ENCODE measurements at places on chromosomes 7 and 10.

DNA sequence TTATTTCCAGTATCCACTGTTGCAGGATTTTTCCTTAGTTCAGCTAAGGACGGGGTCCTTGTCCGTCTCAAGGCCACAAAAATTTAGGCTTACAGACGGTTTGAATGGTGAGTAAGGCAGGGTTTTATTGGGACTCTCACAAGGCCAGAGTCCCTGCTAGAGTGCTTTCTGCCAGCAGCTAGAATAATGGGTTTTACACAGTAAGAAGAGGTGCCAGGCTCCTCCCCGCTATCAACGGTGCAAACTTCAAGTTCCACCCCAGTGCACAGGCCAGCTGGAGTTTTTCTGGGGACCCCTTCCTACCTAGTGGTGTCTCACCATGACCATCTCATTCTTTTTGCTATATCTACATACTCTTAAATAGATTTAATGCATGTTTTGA is 198.5 kb upstream of the KCTD7 start:
- DNase-seq, result no peak

- DNase-seq, result no peak
These were observed 10.7 kb upstream of the CAPZA2 start for GRCh38 chr7:116851671-116852070.

- peak; percentile 43 for DNase-seq
These were observed 65.0 kb upstream of the TRIM8 start for GRCh38 chr10:102579328-102579727.

DNA sequence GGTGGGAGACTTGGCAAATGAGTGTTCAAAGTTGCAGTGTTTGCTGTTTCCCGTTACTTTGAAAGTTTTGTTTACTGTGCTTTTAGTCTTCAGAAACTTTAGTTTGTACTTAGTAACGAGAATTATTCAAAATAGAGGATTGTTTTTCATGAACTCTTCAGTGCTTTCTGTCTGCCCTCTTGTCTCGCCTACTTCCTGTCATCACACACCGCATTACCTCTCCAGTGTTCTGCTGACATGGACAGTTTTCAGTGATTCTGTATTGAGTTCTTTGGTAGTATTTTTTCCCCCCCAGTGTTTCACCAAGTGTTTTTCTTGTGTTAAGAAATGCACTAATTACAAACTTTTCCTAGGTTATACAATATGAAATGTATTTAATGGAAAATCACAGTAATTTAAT is 207.0 kb downstream of the MLLT10 start:
- DNase-seq, result no peak

- DNase-seq, result no peak
These were observed 7.9 kb upstream of the EMX2 start for GRCh38 chr10:117534321-117535297.

- DNase-seq, result no peak
These were observed 101.4 kb upstream of the PDLIM1 start for GRCh38 chr10:95392217-95392584.

GRCh38 chr10:11685787-11686218 is 56.4 kb upstream of the ECHDC3 start:
- DNase-seq, result peak; percentile 74

DNA sequence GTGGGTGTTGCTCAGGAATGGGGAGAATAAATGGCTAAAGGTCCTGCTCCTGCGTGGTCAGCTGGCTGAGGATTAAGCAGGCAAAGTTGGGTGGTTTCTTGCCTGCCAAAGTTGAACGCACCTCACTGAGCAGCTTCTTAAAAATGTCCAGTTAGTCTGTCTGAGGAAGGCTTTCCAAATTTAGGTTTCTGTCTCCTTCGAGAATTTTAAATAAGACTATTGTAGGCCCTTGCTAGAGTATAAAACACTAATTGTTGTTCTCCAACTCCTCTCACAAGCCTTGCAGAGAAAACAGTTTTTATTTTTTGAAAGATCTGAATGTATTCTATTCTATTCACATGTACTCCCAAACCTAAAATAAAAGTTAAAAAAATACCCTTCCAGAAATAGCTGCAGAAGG is 122.0 kb upstream of the LAMB4 start:
- DNase-seq, result no peak

DNA sequence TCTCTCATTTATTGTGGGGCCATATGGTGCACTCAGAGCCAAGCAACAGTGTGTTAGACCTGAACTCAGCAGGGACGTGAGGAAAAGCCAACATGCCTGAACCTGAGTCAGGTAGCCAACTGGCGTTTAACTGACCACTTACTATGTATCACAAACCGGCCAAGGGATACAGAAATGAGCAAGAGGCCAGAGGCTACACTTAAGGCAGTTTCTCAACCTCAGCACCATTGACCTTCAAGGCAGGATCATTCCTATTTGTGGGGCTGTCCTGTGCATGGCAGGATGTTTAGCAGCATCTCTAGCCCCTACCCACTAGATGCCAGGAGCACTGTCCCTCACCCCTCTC is 103.5 kb upstream of the NANOS1 start:
- DNase-seq, result no peak

GRCh38 chr7:30469303-30469702 is 9.3 kb downstream of the NOD1 start:
- DNase-seq, result peak; percentile 33

DNA sequence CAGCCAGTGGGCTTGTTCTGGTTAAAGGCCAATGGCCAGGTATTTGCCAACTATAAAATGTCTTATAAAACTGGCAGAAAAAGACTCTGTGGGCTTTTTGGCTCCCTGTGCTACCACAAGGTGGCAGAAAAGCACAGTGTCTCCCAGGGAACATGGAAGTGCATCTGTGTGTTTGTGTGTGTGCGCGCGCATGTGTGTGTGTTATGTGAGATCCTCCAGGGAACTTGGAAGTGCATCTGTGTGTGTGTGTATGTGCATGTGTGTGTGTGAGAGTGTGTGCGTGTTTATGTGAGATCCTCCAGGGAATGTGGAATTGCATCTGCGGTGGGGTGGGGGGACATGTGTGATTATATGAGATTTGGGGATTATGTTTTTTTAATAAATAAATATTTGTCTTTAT is 30.2 kb upstream of the ABI1 start:
- peak; percentile 69 for DNase-seq

DNA sequence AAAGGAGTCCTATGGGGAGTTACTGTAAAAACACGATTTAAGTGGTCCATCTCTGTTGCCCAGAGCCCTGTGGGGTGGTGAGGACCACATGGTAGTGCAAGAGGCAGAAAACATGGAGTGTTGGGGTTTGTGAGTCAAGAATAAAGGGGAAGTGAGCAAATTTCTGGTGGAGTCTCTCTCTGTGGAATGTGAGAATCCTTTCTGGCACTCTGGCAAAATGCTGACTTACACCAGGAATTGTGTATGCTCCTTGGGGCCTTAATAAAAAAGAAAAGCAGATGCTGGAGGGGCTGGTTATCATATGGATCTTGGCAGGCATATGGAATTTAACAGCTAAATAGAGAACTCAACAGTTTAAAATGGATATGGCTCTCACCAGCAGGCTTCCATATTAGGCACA is 486.0 kb downstream of the TNS3 start:
- DNase-seq, result no peak

DNA sequence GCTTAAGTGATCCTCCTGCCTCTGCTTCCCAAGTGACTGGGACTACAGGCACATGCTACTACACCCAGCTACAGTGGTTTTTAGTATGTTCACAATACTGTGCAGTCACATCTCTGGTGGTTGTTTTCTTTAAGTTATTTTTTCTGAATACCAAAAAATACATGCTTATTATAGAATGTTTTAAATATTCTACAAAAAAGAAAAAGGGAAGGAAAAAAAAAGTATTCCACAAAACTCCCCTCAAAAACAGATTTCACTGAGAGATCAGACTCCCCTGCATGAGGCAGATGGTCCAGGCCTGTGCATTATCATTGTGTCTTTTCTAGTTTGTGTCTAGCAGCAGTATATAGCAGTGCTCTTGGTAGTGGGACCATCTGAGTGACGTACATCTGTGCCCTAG is 36.8 kb downstream of the OGDH start:
- DNase-seq, result no peak

DNA sequence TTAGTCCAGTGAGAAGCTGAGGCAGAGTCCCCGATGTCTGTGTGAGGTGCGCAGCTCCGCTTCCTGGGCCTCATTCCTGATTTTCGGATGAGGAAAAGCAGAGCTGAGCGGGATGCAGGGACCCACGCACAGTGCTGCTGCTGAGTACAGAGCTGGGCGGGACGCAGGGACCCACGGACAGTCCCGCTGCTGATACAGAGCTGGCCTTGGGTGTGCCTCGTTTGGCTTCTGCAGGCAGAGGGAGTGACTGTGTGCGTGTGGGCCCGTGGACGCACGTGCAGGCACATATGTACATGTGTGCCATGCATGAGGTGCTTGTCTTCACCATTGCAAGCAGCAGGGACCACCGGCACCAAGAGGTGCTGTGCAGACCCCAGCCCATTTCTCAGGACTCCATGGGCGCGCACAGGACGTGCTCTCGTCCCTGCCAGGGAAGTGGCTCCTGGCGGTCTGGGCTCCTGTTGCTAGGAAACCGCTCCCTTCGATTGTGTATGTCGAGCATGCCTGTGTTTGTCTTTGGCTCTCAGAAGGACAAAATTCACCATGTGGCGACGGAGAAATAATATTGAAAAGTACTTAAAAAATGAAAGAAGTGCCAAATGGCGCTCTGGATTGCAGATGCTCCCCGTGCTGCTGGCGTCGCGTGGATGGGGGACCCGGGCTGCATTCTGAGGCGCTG is 303.8 kb upstream of the MKI67 start:
- no peak for DNase-seq

DNA sequence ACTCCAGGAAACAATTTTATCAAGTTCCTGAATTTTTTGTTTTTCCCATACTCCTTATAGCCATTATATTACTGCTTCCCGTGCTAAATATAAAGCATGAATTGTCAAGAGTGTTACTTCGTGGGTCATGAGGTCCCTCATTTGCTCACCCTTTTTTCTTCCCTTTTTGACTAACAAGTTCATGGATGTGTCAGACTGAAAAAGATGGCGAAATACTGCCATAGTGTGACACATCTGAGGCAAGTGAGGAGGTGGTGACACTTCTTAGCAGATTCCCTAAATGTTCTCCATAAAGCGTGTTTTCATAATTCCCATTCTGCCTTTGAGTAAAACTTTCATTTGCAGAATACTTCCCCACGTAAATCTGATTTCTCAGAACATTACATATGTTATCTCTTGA is 269.6 kb upstream of the FZD1 start:
- DNase-seq, result peak; percentile 94

DNA sequence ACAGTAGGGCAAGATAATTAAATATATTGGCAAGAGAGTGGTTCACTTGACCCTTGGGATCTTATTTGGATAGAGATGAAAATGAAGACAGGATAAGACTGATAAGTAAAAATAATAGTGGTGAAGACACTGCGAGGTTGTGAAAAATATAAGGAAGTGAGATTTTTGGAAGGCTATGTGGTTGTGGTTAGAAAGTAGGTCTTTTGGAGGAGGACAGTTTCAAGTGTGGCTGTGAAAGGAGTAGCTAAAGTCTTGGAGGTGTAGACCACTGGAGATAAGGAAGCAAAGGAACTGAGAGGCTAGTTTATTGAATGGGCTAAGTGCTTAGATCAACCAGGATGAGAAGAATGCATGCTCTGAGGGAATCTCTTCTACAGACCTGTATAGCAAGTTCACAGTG is 11.2 kb downstream of the MIOS start:
- DNase-seq, result peak; percentile 22

DNA sequence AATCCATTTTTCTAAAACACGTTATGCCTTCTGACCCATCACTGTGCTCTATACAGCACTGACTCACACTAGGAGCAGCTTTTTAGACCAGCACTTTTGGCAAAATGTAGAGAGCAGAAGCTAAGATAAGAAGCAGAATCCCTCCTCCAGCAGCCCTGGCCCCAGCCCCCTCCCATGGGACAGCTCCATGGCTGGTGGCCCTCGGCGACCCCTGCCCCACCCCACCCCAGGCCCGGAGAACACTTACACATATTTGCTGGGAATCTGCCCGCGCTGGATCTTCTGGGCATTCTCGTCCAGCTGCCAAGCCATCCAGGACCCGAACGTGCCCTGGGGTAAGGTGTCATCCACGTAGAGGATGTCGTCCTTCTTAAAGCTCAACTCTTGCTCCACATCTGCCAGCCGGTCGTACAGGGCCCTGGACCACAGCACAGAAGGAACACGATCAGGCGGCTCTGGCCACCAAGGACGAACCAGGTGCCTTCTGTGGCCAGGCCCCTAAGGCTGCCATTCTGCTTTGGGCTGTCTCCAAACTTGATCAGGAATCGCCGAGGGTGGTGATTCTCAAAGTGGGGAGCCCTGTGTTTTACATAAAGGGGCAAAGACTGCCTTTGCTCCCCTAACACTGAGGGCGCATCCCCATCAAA is 119.9 kb downstream of the DLG5 start:
- no peak for DNase-seq

GRCh38 chr7:87339373-87339897 is 6.0 kb upstream of the CROT start:
- DNase-seq, result no peak

DNA sequence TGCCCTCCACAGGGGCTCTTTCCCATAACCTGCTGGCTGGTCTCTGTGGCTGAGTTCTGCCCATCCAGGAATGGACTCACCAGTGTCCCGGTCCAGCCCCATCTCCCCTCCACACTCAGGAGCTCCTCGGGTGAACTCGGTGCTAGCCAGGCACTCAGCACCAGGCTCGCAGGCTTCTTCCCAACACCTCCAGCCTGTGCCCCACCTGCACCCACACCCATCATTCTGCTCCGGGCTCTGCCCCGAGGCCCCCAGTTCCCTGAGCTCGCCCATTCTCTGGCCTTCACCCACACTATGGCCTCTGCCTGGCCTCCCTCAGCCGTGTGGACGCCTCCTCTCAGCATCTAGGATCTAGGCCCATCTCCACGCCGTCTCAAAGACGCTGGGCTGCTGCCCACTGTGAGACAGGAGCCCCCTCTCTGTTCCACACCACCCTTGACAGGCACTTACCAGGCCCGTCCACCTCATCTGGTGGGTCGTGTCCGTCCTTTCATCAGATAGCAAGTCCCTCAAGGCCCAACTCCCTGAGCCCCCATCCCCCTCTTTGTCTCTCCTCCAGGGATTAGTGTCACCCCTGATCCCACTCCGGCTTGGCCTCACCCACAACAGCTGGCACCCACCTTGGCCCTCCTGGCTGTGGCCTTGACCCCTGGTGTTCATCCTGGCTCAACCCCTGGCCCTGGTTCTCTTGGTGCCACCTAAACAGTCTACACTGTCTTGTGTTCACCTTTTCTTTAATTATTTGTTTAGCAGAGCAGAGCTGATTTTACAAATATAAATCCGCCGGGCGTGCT is 76.0 kb upstream of the FAM20C start:
- no peak for DNase-seq

GRCh38 chr7:32582036-32582435 is 86.7 kb downstream of the AVL9 start:
- DNase-seq, result peak; percentile 5

DNA sequence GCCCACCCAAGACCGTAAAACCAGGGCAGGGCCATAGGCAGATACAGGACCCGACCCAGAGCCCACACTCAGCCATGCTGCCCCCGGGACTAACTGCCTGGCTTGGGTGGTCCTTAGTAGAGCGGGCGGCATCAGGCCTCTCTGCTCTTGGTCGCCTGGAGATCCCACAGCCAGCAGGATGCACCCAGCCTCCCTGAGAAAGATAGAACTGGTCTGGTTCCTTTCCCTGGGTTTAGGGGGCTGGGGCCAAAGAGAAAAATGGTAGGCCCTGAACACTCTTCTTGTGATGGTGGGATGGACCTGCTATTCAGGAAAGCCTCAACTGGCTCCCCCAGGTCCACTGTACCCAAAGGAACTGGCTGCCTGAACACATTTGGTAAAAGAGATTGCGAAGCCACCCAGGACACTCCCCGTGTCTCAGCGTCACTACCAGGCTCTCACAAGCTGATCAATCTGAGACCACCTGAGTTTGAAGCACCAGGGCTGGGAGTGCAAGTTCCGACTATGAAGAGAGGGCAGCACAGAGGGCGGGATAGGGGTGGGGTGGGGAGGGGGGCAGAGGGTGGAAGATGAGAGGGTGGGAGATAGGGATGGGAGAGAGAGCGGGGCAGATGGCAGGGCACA is 591.5 kb downstream of the DNAJB6 start:
- no peak for DNase-seq

All from inflammatory macrophage treated with lipopolysaccharide for 1 hour (primary cell).